Esophagus muscularis mucosa (tissue), 4 donors: ENCODE measurements at places on chromosomes 13 and 19. TPM values are rescaled to one million over a fixed set of nuclear protein-coding genes. Genes with fewer than 3 reads are reported as not detected.

- H3K27me3 ChIP-seq, result no peaks in the 10 kb centered on the region
- no peaks in the 10 kb centered on the region for H3K36me3 ChIP-seq
- peak overlapping the region; percentile 94 for H3K27ac ChIP-seq
- no peak for DNase-seq
- peaks cover 55% of the 10 kb centered on the region for H3K4me1 ChIP-seq
- peak overlapping the region; percentile 90 for H3K4me3 ChIP-seq
These were observed 2.9 kb downstream of the TGFB1 start for GRCh38 chr19:41350735-41351338.

DNA sequence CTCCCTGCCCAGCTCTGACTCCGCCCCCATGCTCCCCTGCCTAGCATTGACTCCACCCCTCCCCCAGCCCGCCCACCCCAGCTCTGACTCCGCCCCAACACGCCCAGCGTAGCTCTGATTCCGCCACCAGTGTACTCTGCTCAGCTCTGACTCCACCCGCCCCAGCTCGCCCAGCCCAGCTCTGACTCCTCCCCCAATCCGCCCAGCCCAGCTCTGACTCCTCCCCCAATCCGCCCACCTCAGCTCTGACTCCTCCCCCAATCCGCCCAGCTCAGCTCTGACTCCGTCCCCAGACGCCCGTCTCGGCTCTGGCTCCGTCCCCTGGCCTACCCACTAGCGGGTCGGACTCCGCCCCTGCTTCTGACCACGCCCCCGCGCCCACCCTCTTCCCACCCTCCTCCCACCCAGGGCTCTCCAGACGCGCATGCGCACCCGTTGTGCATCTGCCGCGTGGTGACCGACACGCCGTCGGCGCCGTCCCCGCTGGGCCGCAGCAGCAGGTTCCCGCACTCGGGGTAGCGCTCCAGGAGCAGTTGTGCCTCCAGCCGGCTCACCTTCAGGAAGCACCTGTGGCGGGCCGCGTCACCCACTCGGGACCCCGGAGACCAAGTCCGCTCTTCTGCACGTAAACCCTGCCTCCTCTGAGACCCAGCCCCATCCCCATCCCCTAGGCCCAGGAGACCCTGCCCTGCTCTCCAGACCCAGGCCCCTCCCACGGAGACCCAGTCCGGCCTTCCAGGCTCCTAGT lies 10.2 kb downstream of the STAP2 start:
- DNase-seq, result peak; percentile 95
- H3K27ac ChIP-seq, result peak overlapping the region; percentile 58
- H3K4me3 ChIP-seq, result peak overlapping the region; percentile 55
- no peaks in the 10 kb centered on the region for H3K36me3 ChIP-seq
- H3K4me1 ChIP-seq, result peaks cover 29% of the 10 kb centered on the region

- no peak for DNase-seq
- peak overlapping the region; percentile 9 for H3K27ac ChIP-seq
- H3K27me3 ChIP-seq, result no peaks in the 10 kb centered on the region
- H3K36me3 ChIP-seq, result peaks cover 5% of the 10 kb centered on the region
- peak overlapping the region; percentile 25 for H3K4me3 ChIP-seq
These were observed 10.4 kb downstream of the SETDB2 start for GRCh38 chr13:49454388-49455006.

DNA sequence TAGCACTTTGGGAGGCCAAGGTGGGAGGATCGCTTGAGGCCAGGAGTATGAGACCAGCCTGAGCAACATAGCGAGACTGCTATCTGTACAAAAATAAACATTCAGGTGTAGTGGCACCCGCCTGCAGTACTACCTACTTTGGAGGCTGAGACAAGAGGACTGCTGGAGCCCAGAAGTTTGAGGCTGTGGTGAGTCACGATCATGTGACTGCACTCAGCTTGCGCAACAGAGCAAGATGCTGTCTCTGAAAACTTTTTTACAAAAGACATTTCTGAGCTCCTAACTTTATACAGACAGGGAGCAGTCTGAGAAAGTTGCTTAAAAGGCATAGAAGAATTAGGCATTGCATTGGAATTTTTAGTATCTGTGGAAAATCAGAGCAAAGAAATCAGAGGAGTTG lies 10.4 kb upstream of the TBC1D4 start:
- no peak for DNase-seq
- H3K27me3 ChIP-seq, result peaks cover 10% of the 10 kb centered on the region

DNA sequence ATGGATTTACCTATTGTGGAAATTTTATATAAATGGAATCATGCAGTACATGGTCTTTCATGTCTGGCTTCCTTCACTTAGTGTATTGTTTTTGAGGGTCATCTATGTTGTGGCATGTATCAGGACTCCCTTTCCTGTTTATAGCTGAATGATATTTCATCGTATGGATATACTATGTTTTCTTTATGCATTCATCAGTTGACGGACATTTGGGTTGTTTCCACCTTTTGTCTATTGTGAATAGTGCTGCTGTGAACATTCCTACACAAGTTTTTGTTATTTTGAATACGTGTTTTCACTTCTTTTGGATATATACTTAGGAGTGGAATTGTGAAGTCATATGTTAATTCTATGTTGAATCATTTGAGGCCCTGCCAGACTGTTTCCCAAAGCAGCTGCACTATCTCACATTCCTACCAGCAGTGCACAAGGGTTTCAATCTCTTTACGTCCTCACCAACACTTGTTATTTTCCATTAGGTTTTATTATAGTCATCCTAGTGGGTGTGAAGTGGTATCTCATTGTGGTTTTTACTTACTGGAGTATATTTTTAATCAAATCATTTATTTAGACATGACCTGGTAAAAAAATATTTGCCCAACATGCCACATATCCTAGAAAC lies 262.7 kb downstream of the DLEU7 start:
- H3K4me3 ChIP-seq, result no peak overlapping the region
- H3K36me3 ChIP-seq, result no peaks in the 10 kb centered on the region
- H3K27me3 ChIP-seq, result no peaks in the 10 kb centered on the region
- DNase-seq, result no peak
- no peak overlapping the region for H3K27ac ChIP-seq

- H3K4me1 ChIP-seq, result peaks cover 10% of the 10 kb centered on the region
- no peaks in the 10 kb centered on the region for H3K36me3 ChIP-seq
- no peak for DNase-seq
- no peak overlapping the region for H3K4me3 ChIP-seq
- H3K27ac ChIP-seq, result no peak overlapping the region
These were observed 36.2 kb downstream of the ATP12A start for GRCh38 chr13:24716446-24716845.

DNA sequence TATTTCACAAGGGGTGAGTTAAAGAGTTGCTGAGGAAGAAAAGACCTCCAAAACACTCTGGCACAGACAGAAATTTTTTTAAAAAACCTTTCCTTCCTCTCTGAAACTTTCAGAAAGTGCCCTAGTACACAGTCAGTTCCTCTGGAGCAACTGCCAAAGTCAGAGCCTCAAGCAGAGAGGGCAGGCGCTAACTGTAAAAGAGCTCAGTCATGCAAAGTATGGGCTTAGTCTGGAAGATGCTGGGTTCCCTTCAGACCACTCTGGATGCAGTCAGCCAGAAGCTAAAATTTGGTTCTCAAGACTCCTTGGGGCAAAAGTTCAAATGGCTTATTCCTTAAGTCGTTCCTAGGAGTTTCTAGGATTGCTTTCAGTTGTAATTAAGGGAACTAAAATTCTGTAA lies 671.6 kb downstream of the PCDH9 start:
- H3K27ac ChIP-seq, result no peak overlapping the region
- H3K27me3 ChIP-seq, result no peaks in the 10 kb centered on the region
- no peaks in the 10 kb centered on the region for H3K4me1 ChIP-seq
- H3K4me3 ChIP-seq, result no peak overlapping the region
- no peaks in the 10 kb centered on the region for H3K36me3 ChIP-seq
- DNase-seq, result no peak

DNA sequence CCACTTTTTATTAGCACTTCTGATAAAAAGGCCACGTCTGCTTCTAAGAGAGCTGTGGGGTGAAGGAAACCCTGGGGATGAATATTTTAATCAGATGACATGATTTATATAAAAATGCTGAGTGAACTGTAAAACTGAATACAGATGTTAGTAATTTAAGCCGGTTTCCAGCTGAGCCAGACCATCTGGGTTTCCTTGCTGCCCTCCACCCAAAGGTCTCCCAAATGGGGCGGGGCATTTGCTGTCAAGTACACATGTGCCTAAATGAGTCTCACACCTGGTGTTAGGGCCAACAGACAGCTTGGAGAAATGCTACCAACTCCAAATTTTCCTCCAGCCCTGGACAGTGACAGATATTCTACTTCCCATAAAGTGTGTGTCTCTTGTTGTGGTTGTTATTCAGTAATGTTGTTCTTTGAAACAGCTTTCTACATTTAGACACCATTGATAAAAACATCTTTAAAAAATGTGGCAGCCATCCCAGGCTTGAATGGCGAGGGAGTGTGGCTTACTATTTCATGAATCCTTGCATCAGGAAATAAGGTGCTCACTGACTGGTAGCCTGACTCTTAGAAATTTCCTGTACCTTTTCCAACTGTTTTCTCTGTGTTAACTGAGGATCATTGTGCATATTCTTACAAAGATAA lies 350.4 kb downstream of the MTUS2 start:
- no peaks in the 10 kb centered on the region for H3K27me3 ChIP-seq
- H3K27ac ChIP-seq, result no peak overlapping the region
- no peak for DNase-seq
- H3K4me3 ChIP-seq, result no peak overlapping the region
- H3K4me1 ChIP-seq, result no peaks in the 10 kb centered on the region

GRCh38 chr19:54790711-54791110 lies 12.7 kb upstream of the KIR2DL4 start:
- no peaks in the 10 kb centered on the region for H3K4me1 ChIP-seq
- no peak overlapping the region for H3K4me3 ChIP-seq
- no peaks in the 10 kb centered on the region for H3K27me3 ChIP-seq
- no peaks in the 10 kb centered on the region for H3K36me3 ChIP-seq

Gene LILRB4
- total RNA-seq, result 5.4 TPM

Gene CD70
- not detected for total RNA-seq

Gene ZNF208
- 7.0 TPM for total RNA-seq
